Left lung (tissue), 14 donors: ENCODE measurements at places on chromosomes 2 and 18. TPM values are rescaled to one million over a fixed set of nuclear protein-coding genes. Genes with fewer than 3 reads are reported as not detected.

ANKRD29 gene
- polyA plus RNA-seq: 39.9 TPM

PROKR1 gene
- 0.09 TPM for polyA plus RNA-seq

POTEJ gene
- not detected for polyA plus RNA-seq

TCF23 gene
- polyA plus RNA-seq: 0.06 TPM

TMEM247 gene
- polyA plus RNA-seq: not detected

- no peak for DNase-seq
Measured at GRCh38 chr2:24919037-24919505, 966 bp downstream of the ADCY3 start.

DNA sequence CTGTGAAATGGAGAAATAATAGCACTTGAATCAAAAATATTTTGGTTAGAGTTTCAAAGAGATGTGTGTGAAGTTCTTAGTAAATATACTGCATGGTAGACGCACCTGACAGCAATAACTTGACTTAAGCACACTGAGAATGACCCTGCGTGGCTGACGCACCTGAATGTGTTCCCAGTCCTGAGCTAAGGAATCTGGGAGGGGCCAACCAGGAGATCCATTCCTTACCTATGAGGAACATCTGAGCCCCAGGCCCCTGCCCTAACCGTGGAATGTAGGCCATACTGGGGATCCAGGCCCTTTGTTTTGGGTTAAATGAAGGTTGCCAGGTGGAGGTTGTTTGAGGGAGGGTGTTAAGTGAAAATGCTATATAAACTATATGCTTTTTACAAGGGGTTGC lies 284.4 kb downstream of the RBM43 start:
- DNase-seq: no peak

- DNase-seq: no peak
Measured at GRCh38 chr2:100309973-100310719, 12.2 kb downstream of the LONRF2 start.

GRCh38 chr2:219542931-219543595 lies 546 bp downstream of the CHPF start:
- DNase-seq: no peak

- no peak for DNase-seq
Measured at GRCh38 chr2:31348618-31349017, 65.9 kb downstream of the XDH start.

- no peak for DNase-seq
Measured at GRCh38 chr2:196516564-196516963, 123.0 kb upstream of the CCDC150 start.

DNA sequence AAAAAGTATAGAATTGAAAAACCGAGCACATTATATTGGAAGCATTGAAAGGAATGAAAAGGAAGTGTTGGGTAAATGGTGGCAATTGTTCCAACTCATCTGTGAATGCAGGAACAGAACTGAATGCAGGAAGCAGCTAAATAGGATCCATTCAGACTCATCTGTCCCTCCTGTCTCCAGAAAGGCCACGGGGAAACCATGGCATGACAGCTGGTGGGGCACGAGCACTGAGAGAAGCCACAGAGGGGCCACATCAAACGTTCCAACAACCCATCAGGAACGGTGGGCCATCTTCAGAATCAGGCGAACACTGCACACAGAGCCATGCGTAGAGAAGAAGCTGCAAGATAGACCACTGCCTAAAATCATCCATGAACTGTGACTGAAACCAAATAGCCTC lies 138.5 kb upstream of the SLC35G4 start:
- DNase-seq: no peak

GRCh38 chr2:24179683-24180082 lies 4.8 kb downstream of the FAM228A start:
- no peak for DNase-seq

GRCh38 chr18:63962137-63962536 lies 7.7 kb upstream of the SERPINB8 start:
- no peak for DNase-seq

DNA sequence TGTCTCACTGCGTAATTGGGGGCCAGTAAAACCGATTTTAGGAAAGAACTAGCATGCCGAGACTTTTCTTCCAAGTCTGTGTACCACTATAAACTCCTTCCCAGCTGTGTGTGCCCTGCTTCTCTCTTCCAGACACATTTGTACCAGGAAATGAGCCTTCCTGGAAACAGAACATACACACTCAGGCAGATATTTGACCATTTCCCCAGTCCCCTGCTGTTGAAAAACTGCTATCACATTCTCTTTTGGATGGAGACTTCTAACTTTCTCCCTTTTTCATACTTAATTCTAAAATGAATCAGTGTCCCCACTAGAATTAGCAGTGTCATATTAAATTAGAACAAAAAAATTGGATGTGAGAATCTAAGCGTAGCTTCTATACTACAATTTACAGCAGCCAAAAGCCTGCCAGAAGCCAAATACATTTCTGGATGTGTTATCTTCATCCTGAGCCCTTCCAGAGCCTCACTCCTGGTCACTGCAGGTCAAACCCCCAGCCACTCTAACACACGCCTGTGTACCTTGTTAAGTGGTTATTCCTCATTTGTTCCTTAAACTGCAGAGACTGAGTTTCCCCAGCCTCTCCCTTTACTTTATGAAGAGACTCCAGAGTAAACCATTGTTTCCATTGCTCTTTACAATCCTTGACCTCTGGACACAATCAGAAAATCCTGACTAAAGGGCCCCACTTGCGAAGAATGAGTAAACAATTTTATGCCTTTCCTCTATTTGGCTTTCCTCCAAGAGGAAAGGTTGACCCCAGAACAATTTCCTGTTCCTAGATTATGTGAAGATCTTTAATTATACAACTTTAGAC lies 20.4 kb downstream of the DSG4 start:
- DNase-seq: no peak
